ENCODE measurements at places on chromosomes 5 and 9.

DNA sequence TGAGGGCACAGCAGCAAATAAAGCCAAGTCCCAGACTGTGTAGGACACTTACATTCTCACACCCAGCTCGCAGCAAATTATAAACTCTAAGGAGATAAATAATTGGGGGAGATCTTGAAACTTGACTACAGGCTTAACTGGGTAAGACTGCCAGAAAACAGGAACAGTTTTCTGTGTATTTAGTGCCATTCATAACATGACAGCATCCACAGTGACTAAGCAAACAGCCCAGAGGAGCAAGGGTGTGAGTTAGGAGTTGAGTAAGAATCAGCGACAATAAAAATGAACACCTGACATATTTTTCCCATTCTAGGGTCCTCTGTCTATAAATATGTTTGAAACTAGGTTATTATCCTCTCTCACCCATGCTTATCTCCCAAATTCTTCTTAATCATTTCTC is 370.9 kb upstream of the WWC1 start:
- DNase-seq: no peak

DNA sequence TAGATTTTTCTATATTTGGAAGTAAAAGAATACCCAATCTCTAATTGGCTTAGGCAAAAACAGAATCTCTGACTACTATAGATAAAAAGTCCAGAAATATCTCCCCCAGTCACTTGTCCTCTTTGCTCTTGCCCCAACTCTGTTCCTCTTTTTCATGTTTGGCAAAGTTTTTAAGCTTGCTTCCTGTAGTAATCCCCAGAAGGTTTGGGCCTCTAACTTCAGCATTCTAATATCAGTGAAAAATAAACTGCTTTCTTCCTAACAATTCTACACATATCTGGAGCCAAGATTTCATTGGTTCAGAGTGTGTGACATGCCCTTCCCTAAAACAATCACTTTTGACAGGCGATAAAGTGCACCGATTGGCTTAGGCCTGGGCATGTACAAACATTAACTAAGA is 1680.3 kb downstream of the MAT2B start:
- DNase-seq: no peak

GRCh38 chr5:179192891-179193470 is 132.8 kb downstream of the ZNF354C start:
- no peak for DNase-seq

GRCh38 chr9:34568774-34569173 is 20.8 kb downstream of the CNTFR start:
- no peak for DNase-seq

DNA sequence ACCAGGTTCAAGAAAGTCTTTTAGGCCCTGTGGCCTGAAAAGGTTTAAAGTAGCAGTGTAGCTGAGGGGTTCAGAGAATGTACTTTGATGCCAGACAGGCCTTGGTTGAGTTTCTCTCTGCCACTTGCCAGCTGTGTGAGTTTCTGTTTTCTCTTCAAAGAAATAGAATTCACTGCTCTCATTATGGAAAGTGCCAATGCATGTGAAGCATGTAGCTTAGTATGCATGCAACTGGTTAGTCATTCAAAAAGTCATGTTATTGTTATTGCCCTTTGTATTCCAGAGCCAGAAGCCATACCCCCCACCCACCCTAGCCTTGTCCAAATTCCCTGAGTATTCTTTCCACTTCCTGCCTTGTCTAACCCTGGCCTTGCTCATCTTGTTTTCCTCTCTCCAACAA is 101.7 kb downstream of the ADRB2 start:
- no peak for DNase-seq

DNA sequence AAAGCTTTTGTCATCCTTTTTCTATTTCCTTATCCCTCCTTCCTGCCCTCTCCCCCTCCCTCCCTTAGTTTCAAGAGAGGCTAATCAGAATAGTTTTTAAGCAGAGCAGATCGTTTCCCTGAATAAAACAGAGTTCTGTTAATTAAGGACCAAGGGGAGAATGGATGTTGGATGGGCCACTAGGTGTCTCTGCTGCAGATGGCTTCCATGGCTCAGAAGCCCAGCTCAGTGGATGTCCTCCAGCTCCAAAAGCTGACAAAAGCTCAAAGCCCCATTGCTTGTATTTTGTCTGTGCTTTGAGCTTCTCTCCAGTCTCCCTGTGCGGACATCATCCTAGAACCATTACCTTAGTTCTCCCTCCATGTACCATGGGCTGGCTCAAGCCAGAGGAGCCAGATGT is 21.0 kb upstream of the NPR3 start:
- no peak for DNase-seq

DNA sequence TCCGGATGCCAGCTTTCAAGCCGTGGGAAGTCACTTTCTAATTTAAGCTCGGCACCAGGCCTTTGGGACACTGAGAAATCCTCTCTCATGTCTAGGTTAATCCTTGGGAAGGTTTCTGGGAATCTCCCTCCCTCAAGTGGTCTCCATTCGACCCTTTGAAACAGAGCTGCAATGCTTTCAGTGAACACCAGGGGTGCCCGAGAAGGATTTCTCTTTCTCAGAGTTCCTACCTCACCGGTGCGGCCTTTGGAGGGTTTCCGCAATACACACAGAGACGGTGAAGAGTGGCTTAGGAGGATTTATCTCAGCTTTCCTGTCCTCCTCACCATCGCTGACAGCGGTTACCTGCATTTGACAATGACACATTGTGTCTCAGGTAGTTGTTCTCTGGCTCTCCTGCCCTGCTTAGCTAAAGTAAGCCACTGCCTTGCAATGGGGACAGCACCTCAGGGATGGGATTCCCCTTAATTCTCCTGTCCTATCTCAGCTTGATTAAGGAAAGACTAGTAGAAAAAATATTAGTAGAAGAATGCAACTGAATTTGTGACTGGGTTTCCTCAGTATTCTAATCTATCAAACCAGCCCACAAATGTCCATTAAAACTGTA is 180.6 kb downstream of the GABRG2 start:
- DNase-seq: no peak

Data from iris pigment epithelial cell (primary cell).